ENCODE measurements at places on chromosomes 12 and 14.
A peak's percentile ranks its signal among the peaks of the same experiment; 100 is the strongest.

DNA sequence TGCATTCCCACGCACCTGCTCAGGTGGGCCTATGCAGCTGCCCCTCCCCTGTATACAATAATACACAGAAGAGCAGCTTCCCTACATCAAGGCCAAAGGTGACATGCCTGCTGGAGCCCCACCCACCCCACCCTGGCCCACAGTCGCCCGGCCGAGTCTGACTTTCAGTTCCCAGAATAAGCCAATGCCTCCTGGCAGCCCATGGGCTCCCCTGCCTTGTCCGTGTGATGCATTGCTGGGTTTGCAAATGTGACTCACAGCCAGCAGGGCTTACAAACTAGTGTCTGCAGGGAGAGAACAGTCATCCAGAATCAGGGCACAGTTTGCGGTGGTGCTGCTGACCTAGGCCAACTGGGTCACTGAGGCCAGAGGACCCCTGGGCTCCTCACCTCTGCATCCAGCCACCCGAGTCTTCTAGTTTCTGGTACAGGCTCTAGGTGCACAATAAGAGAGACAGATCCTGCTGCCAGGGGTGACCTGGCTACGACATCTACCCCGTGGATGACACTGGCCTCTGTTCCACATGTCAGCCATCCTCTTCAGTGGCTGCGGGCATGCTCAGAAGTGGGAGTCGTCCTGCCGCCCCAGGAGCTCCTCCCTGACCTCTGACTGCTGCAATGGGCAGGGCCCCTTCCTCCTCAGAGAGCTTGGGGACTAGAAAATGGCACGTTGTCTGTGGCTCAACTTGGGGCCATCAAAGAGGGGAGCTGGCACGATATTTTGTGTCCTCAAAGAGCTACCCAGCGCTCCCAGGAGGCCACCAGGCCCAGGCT is 84.5 kb downstream of the CHGA start:
- no peak for DNase-seq

DNA sequence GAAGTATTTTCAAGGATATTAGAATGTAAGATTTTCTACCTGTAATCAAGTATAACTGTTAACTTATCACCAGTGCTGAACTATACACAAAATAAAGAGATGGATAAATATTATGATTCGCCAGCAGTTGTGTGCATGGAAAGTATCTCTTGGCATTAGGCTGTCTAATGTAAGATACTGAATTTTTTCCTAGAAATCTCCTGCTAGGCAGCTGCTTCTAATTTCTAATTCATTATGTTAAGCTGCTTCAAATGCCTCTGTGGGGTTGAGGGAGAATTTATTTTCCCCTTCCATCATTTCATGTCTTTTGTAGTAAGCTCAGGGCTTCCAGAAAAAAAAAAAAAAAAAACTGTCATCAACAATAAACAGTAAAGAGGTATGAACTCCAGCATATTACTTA is 516.0 kb downstream of the DIO2 start:
- no peak for DNase-seq

DNA sequence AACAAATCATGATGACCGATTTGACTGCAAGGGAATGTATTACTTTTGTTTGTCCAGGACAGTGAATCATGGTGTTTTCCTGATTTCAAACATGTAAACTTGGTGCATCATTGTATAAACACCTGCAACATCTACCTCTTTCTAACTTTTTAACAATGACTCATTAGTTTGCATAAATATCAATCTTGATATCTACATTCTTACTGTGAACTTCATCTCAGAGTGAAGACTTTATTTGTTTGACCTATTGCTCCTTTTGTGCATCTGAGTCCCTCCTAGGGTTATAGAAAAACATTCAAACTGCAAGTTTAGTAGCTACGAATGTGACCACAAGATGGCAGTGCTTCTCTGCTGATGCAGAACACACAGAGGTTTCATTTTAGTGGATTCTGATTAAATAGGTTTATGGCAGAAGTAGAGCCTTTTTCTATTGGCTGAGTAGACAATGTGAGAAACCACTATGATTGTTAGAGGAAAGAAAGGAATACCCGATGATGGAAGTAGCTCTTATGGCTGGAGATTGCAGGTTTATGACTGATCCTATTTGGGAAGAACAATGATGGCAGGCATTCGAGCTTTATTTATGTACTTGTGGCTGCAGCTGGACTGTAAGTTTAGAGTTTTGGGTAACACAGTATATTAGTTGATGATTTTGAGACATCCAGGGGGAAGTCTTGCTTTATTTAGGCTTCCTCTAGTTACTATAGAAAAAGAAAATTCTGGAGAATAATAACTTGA is 244.2 kb upstream of the OR4E1 start:
- peak; percentile 73 for DNase-seq

GRCh38 chr12:68285541-68285940 is 32.1 kb upstream of the IL22 start:
- no peak for DNase-seq

- no peak for DNase-seq
Observed at GRCh38 chr14:64467101-64467500, 1.8 kb downstream of the AKAP5 start.

GRCh38 chr12:51922146-51922545 is 14.8 kb downstream of the ACVRL1 start:
- no peak for DNase-seq

GRCh38 chr12:56644654-56645053 is 1.1 kb downstream of the ATP5F1B start:
- no peak for DNase-seq

GRCh38 chr14:80346395-80346794 is 135.1 kb upstream of the DIO2 start:
- DNase-seq: no peak

GRCh38 chr14:99215277-99215676 is 56.7 kb downstream of the BCL11B start:
- DNase-seq: no peak

- no peak for DNase-seq
Observed at GRCh38 chr12:108972358-108972757, 48.5 kb downstream of the SVOP start.

DNA sequence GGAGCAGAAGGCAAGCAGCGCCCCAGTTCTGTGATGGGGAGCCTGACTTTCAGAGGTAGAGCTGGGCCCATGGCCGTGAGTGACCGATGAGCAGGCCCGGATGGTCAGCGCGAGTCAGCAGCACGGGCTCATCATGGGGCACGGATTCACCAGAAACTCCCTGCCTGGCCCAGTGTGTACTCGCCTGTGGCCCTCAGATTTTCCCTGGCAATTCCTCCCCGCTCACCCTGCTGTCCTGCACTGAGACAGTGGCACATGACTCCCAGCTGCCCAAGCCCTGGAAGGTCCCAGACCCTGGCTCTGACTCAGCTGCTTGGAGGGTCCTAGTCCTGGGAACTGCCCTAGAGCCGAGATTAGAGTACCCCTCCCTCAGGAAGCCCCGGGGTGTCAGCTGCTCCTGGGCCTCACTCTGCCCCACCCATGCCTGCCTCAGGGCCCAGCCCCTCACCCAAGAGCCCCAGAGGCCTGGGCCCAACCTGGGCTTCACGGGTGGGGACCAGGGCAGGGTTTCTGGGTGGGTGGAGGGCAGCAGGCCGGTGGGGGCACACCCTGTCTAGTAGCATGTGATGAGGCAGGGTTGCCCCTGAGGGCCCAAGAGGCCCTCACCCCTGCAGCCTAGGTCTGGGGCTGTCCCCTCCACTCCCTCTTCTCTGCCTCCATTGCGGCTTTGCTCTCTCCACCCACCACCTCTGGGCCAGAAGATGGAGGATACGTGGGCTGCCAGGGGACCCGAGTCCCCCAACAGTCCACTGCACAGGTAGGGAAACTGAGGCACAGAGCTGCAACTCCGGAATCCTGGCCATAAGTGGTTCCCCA is 8.4 kb downstream of the TRMT61A start:
- DNase-seq: no peak

Data from SK-N-MC (cell line).